ENCODE measurements at places on chromosomes 16 and 17.

- no peak for DNase-seq
Observed at GRCh38 chr16:20310421-20311395, 16.6 kb downstream of the GP2 start.

GRCh38 chr16:84581158-84581557, 36.7 kb downstream of the COTL1 start:
- no peak for DNase-seq

GRCh38 chr16:66128371-66128770, 238.1 kb upstream of the CDH5 start:
- DNase-seq: no peak

GRCh38 chr17:56870081-56870651, 36.2 kb downstream of the DGKE start:
- no peak for DNase-seq
